Esophagus squamous epithelium (tissue), 5 donors: ENCODE measurements at places on chromosomes 5 and 9.

GRCh38 chr5:69276422-69277174, 41.9 kb downstream of the CDK7 start:
- DNase-seq = no peak

GRCh38 chr5:74017786-74018211, 391.8 kb downstream of the ARHGEF28 start:
- DNase-seq = no peak

DNA sequence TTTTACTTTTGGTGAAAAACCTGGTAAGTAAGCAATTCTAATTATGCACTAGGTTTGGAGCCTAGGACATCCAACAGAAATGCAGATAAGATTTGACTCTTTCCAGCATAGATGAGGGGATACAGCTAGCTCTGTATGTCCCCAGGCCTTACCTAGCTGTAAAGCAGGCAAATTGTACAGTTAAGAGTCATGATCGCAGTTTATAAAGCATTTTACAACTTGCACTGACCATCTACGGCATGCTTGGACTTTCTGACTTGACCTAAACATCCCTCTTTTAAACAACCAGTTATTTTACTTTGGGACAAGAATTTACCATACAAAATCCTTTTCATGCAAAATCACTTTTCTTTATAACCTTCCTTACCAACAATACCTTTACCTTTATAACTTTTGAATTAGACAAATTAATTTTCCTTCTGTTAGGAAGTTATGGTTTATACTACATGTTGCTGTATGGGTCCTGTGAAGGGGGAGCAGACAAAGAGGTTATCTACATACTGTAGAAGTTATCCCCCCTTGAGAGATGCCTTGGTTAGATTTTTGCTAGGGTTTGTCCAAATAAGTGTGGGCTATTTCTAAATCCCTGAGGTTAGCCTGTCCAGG, 36.8 kb downstream of the FGD3 start:
- no peak for DNase-seq

DNA sequence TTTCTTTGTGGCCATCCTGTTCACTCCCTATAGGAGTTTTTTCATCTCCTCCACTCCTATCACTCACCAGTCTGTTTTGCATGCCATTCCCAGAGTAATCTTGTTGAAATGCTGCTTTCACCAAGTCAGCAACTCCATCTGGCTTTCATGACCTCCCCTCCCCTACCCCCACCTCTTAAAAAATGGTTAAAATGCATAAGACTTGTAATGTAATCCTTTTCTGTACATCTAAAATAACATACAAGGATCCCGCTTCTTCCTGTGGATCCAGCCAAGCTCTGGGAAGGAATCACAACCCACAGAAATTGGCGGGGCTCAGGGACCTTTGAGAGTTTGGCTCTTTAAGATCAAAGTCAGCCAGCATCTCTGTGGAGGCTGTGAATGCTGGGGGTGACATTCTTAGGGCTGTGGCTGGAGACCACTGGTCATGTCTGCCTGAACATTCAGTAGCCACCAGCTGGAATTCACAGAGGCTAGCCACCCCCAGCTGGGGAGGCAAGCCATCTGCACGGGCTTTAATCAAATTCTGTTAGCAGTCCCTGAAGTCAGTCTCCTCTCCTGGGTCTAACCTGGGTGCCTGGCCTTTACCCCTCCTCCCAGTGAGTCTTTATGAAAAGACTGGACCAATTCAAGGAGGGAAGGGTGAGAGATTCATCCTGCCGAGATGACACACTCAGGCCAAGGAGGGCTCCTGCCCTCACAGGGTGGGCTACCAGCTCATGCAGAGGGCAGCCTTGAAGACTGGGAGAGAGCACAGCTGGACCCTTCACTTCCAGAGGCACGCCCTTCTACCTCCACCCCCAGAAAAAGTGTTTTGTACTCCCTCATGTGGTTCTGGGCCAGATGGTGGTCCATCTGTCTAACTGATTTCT, 132.9 kb downstream of the LIFR start:
- no peak for DNase-seq

GRCh38 chr9:17519761-17520160, 59.1 kb upstream of the SH3GL2 start:
- no peak for DNase-seq
